ENCODE measurements at places on chromosomes 6 and 20. TPM values are rescaled to one million over a fixed set of nuclear protein-coding genes. Genes with fewer than 3 reads are reported as not detected.

Gene TP53TG5
- total RNA-seq, result 0.14 TPM

DNA sequence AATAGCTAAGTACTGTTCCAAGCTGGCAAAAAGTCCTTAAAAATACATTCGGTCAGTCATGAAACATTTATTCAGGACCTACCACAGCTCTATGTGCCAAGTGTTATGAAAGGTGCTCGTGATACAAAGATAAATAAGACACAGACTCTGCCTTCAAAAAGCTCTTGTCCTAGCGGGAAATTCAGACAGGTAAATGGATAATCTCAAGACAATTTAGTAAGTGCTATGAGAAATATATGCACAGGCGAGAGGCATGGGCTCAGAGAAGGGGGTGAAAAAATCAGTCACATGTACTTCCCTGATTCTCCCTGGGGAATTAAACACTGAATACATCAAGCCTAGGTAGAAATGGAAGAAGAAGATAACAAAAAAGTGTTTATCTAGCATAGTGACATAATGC lies 49.8 kb upstream of the HEY2 start:
- H3K36me3 ChIP-seq, result no peaks in the 10 kb centered on the region
- no peak for DNase-seq
- H3K27ac ChIP-seq, result no peak overlapping the region
- no peaks in the 10 kb centered on the region for H3K4me1 ChIP-seq
- H3K27me3 ChIP-seq, result no peaks in the 10 kb centered on the region

DNA sequence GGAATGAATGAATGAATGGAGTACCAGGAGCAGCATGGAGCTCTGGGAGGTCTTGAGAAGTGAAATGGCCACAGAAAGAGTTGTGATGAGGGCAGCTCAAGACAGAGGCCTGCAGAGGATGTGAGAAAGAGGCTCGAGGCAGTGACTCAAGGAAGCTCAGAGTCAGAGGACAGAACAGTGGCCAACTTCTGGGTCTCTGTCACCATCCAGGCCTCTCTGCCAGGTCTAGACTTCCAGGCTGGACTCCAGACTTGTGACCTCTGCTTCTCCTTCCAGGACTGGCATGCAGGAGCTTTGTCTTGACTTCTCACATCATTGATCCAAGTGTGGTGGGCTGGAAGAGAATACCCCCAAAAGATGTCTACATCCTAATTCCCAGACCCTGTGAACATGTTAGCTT lies 119.8 kb downstream of the TOX2 start:
- no peak for DNase-seq
- H3K27me3 ChIP-seq, result peaks cover 5% of the 10 kb centered on the region
- no peaks in the 10 kb centered on the region for H3K36me3 ChIP-seq
- H3K4me1 ChIP-seq, result peaks cover 10% of the 10 kb centered on the region
- no peak overlapping the region for H3K27ac ChIP-seq
- H3K4me3 ChIP-seq, result no peak overlapping the region

DNA sequence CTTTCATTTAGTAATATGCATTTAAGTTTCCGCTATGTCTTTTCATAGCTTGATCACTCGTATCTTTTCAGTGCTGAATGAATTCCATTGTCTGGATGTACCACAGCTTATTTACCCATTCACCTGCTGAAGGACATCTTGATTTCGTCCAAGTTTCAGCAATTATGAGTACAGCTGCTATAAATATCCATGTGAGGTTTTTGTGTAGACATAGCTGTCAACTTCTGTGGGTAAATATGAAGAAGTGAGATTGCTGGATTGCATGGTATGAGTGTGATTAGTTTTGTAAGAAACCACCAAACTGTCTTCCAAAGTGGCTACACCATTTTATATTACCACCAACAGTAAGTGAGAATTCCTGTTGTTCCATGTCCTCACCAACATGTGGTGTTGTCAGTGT lies 79.2 kb upstream of the STMND1 start:
- H3K4me3 ChIP-seq, result no peak overlapping the region
- DNase-seq, result no peak
- H3K4me1 ChIP-seq, result no peaks in the 10 kb centered on the region
- no peaks in the 10 kb centered on the region for H3K27me3 ChIP-seq

Gene ECT2L
- total RNA-seq, result 0.12 TPM
